ENCODE measurements at places on chromosomes 3 and 15.
A peak's percentile ranks its signal among the peaks of the same experiment; 100 is the strongest.

DNA sequence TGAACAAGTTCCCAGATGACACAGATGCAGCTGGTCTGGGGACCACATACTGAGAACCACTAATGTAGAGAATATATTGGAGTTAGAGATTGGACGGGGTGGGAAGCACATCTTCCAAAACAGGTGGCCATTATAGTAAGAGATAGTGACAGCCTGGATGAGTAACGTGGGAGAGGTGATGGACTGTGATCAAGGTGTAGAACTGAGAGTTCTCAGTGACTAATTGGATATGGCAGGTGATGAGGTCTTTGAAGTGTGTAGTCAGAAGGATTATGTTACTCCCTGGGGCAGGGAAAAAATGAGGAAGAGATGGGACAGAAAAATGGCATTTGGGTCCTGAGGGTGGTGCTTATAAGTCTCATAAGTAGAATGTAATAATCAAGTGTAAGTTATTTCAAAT is 66.6 kb downstream of the KCNMB2 start:
- no peak for ATAC-seq

DNA sequence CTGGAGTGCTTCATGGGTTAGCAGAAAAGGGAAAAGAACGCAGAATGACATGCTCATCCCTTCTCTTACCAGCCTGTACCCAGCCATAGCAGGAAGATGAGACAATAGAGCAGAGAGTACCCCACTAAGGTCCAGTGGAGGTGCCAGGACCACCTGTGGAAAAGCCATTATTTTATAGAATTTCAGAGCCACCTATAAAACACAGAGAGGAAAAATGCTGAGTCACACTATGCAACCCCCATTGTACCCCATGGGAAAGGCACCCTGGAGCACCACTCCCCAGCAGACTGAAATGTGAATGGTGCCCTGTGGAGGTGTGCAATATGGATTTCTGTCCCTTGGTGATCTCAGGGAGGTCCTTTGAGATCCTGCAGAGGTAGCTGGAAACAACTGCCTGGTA is 97.2 kb downstream of the HES1 start:
- no peak for ATAC-seq

DNA sequence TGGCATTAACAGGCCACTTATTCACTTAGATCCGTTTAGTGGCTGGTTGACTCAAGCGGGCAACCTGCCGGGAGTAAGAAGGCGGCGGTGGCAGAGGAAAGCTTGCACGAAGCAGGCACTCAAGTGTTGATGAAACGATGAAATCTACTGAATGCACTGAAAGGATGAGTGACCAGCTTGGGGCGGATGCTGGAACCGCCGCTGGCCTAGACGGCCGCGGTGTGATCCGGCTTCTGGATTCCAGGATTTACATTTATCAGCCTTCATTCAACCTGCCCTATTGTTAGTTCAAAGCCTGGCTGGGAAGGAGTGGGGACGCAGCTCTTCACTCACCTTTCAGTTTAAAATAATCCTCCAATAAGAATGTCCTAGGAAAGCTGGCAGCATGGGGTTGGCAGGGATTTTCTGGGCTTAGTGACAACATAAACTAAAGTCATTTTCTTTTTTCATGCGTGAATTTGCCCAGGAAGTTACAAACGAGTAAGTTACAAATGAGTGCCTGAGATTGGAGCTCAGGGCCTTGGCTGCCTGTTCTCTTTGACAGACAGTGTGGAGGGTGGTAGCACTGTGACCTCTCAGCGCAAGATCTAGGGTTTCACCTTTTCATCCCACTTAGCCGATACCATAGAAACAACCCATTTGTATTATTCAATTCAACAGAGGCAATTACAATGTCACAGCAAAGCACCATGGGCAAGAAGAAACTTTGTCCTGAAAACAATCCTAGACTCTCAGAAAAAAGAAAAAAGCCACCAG is 1.1 kb upstream of the PLCH1 start:
- ATAC-seq, result no peak

DNA sequence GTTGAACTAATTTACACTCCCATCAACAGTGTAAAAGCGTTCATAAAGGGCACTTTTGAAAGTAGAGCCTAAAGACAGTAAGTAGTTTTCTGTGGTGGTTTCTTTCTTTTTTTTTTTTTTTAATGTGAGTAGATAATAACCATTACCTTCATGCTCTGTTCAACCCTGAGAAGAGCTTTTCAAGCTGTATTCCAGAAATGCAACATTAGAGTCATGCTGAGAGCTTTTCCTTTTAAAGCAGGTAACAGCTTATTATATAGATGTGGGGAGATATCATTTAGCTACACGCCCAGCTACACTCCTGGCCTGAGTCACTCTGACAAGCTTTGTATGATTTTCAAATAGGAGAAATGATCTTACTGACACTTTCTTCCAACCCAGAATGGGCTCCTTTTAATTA is 96.2 kb upstream of the ARHGEF26 start:
- ATAC-seq, result no peak

- ATAC-seq, result no peak
These were observed 134.7 kb upstream of the TSC22D2 start for GRCh38 chr3:150273396-150273795.

DNA sequence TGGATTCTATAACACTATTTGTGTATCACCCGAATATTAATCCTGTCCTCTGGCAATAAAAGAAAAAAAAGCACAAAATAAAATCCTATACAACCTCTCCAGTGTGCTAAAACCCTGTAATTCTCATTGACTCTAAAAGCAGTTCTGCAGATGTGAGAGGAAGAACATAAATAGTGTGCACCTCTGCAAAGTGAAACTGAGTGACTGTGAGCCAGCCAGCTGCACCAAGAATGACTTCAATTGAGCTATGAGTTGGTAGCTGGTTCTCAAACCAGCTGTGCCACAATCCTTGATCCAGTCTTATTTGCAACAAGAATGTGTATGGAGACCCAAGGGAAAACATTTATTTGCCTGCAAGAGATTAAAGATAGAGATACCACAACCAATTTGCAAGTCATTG is 31.2 kb upstream of the COL8A1 start:
- no peak for ATAC-seq

DNA sequence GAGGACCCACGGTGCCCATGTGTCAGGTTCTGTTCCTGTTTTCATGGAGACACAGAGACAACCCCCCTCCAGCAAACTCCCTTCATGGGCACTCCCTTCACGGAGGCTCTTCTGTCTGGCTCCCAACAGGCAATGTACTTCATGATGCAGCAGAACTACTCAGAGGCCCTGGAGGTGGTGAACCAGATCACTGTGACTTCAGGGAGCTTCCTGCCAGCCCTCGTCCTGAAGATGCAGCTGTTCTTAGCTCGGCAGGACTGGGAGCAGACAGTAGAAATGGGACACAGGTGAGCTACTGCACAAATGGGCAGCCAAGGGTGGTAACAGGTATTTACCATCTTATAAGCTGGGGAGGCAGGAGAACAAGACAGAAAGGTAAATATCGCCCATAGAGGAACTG is 7.0 kb downstream of the TTC21A start:
- no peak for ATAC-seq

- no peak for ATAC-seq
These were observed 10.6 kb downstream of the GRM2 start for GRCh38 chr3:51717446-51717845.

GRCh38 chr3:128714887-128715491 is 11.0 kb upstream of the RAB7A start:
- peak; percentile 66 for ATAC-seq

DNA sequence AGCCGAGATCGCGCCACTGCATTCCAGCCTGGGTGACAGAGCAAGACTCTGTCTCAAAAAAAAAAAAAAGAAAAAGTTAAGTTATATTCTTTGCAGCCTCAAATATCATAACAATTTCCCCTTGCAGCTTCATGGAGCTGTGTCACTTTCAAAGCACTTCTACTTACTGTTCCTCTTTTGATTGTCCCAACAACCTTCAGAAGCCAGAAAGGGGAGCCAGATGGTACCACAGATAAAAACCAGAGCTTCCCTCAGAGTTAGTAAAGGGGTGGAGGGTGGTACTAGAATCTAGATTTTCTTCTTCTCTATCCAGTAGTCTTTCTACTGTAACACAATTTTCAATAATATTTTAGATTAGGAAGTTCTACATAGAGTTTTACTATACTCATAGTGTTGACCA is 188.8 kb downstream of the TAFA4 start:
- no peak for ATAC-seq

- ATAC-seq, result no peak
These were observed 40.9 kb upstream of the CCDC80 start for GRCh38 chr3:112681822-112682325.

- no peak for ATAC-seq
These were observed 170.3 kb downstream of the NSMCE3 start for GRCh38 chr15:29099131-29099880.

DNA sequence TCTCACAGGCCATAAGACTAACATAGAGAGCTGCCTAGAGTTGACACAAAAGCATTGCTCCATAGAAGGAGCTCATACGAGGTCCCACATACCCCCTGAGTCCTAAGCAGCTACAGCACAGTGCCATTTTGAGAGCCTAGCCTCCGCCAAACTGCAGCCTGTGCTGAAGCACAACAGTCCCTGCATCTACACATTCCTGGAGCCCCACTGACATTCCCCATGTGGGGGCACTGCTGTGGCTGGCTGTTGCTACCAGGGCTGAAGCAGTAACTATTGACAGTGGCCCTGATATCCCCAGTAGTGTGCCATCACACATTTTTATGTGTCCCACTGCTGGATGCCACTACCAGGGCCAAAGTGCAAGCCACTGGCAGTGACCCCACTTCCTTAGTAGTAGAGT is 80.3 kb downstream of the CERS3 start:
- no peak for ATAC-seq

DNA sequence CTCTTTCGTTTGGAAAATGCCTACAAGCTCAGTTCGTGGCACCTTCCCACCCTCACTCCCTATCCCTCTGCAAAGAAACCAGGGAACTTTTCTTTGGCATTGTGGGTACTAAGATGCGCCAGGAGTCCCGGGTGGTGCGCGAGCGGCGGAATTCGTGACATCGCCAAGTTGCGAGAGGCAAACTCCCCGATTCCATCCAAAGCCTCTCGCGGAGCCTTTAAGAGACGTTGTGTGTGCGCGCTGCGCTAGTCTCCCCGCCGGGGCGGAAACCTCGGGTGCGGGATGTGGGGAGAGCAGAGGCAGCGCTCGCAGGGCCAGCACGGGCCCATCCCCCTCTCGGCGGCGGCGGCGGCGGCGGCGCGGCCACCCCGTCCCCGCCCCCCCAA is 443 bp upstream of the NR2F2 start:
- peak; percentile 21 for ATAC-seq

DNA sequence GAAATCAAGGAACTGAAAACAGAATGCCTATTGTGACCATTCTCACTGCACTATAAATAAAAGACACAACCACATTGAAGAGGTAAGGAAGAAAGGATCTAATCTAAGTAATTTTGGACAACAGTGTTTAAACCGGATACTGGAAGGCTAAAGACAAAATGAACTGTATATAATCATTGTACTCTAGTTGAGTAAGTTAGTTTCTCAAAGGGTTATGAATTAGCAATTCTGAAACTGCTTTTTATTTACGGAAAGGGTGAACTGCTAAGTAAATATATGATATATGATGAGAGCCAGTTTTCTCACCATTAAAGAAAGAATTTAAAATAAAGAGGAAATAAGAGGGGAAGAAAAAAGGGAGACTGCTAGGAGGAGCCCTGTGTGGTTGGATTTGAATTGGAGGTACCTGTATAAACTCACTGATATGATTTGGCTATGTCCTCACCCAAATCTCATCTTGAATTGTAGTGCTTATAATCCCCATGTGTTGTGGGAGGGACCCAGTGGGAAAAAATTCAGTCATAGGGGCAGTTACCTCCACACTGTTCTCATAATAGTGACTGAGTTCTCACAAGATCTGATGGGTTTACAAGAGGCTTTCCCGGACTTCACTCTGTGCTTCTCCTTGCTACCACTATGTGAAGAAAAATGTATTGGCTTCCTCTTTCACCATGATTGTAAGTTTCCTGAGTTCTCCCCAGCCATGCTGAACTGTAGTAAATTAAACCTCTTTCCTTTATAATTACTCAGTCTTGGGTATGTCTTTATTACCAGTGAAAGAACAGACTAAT is 607.7 kb downstream of the PYDC2 start:
- ATAC-seq, result no peak

GRCh38 chr15:31598620-31599019 is 272.0 kb downstream of the KLF13 start:
- ATAC-seq, result no peak

- ATAC-seq, result peak; percentile 65
These were observed 152.8 kb downstream of the RBPMS2 start for GRCh38 chr15:64622410-64623260.

- no peak for ATAC-seq
These were observed 30.8 kb downstream of the IRAK2 start for GRCh38 chr3:10195366-10196089.

DNA sequence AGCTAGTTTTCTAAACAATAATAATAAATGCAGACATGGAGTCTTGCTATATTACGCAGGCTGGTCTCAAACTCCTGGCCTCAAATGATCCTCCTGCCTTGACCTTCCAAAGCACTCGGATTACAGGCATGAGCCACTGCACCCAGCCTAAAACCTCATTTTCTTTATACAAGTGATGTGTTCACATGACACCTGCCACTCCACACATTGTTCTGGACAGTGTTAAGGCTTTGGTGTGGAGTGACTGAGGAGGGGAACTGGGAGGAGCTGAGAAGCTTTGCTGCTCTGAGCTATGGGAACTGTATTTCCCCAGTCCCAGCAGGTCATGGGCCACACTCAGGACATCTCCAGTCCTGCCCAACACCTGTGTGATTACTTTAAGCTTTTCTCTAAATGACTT is 380.0 kb downstream of the LRTM1 start:
- ATAC-seq, result no peak

DNA sequence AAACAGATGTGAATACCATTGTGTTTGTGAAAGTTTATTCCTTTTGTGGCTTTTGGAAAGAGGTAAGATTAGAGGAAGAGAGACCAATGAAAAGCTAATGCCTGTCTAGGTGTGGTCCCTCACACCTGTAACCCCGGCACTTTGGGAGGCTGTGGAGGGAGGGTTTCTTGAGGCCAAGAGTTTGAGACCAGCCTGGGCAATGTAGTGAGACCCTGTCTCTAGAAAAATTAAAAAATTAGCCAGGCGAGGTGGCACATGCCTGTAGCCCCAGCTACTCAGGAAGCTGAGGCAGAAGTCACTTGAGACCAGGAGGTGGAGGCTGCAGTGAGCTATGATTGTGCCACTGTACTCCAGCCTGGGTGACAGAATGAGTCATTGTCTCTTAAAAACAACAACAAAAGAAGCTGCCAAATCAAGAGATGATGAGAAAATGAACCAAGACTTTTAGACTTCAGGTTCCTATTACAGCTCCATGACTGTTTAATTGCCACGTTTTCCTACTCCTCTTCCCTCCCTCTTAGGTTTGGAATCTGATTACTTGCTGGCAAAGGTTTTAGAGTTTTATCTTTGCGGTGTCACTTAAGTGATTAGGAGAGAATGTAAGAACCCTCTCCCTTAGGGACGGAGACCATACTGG is 68.7 kb downstream of the CGNL1 start:
- no peak for ATAC-seq
